ENCODE measurements at places on chromosomes 7 and 10.

DNA sequence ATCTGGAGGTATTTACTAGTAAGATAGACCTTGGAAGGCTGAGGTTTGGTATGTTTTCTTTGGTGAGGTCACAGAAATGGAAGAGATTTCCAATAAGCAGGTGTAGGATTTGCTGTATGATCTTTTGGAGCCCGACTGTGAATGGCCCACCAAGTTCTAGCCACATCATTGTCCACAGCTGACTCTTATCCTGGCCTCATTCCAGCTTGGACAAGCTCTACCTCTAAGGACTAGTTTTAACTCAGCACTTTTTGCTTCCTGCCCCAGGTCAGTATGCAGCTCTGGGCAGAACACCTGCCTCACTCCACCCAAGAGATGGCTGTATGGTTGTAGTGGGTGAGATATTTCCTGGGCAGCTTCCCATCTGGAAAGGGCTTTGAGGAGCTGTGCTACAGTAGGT is 6.1 kb upstream of the CPA4 start:
- no peak for DNase-seq

DNA sequence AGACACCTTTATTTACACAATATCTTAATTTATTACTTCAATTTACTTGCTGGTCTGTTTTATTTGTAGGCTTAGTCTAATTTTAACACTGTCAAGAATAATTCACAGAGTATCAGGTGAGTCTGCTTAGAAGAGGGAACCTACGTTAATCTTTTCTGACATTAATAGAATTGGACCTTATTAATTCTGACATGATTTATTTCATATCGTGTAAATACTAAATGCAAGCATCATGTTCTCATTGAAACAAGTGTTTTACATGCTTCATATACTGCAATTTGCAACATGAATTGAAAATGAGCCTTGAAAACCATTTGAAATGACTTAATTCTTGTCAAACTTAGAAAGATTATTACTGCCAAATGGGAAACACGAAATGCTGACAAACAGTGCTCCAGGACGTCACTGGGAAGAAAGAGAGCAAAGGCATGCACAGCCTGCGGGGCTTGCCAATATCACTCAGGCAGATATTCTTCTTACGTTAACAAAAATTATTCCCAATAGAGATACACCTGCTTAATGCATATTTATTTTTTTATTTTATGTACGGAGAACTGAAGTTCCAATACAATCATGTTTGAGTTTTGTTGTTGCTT is 282.0 kb upstream of the AKR1E2 start:
- no peak for DNase-seq

- no peak for DNase-seq
Observed at GRCh38 chr10:104676874-104677273, 35.8 kb downstream of the SORCS3 start.

DNA sequence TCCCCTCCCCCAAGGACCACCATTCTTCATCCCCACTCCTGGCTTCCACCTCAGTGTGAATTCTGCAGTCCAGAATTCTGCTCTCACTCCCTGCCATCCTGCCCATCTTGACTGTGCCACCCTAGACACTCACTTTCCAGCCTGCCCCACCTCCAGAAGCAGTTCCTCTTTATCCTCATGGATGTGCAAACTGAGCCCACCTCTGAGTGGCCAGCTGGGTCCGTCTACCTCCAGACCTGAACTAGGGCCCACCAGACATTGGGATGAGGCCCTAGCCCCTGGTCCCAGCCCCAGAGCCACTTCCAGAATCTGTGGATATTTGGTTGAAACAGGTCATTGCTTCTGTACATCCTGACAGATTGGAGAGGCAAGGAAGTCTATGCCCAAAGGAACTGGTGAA is 58.5 kb downstream of the GRID1 start:
- no peak for DNase-seq

DNA sequence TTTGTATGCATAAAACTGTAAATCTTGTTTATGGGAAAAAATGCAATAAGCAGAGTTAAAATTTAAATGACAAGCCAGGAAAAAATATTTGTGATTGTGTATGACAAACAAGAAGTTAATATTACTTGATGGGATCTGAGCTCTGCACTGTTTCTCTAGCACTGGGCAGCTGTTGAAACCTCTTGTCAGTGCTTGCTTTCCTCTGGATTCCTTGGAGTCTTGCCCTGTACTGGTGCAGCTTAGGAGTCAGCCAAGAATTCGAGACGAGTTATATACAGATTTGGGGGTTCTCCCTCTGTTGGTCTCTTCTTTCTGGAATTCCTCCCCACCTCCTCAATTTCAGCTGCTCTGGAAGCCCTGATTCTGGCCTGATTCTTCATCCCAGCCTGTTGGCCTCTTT is 24.3 kb upstream of the OPN4 start:
- no peak for DNase-seq

- no peak for DNase-seq
Observed at GRCh38 chr7:153406486-153406872, 645.7 kb upstream of the DPP6 start.

DNA sequence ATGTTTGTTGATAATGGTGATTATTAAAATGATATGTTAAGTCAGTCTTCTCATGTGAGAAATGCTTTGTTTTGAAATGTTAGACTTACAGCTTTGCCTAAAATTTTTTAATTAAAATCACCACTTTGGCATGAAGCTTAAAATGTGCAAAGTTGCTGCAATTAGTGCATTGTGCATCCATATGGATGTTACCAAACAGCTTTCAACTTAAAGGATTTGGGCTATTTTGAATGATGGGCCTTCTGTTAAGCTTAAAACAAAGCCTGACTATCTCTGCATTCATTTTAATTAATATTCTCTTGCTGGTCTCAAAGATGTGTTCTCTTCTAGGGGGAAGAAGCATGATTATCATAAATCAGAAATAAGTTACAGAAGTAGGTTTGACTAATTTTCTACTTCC is 64.6 kb upstream of the FZD1 start:
- DNase-seq = no peak

- DNase-seq = no peak
Observed at GRCh38 chr10:131032329-131033165, 279.0 kb downstream of the TCERG1L start.

Data from renal pelvis (tissue), 12 donors.